ENCODE measurements at places on chromosomes 2 and 18.

DNA sequence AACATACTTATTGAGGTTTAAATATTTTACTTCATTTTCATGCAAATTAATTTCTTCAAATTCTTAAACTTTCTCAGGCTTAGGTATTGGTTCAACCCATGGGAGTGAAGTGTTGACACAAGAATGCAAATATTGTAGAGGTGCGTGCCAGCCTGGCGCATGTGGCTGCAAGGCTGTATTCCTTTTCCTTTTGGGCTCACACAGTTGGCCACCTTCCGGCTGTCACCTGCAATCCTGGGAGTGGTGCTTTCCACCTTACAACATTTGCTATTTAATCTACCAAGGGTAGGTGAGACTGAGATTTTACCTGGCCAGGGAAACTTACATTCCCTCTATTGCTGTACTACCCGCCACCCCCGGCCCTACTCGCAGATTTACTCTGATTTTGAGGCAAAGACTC lies 141.1 kb downstream of the DCC start:
- H3K4me3 ChIP-seq, result no peak overlapping the region
- H3K4me1 ChIP-seq, result no peaks in the 10 kb centered on the region
- H3K27ac ChIP-seq, result no peak overlapping the region
- H3K27me3 ChIP-seq, result peaks cover 4% of the 10 kb centered on the region
- H3K36me3 ChIP-seq, result no peaks in the 10 kb centered on the region

DNA sequence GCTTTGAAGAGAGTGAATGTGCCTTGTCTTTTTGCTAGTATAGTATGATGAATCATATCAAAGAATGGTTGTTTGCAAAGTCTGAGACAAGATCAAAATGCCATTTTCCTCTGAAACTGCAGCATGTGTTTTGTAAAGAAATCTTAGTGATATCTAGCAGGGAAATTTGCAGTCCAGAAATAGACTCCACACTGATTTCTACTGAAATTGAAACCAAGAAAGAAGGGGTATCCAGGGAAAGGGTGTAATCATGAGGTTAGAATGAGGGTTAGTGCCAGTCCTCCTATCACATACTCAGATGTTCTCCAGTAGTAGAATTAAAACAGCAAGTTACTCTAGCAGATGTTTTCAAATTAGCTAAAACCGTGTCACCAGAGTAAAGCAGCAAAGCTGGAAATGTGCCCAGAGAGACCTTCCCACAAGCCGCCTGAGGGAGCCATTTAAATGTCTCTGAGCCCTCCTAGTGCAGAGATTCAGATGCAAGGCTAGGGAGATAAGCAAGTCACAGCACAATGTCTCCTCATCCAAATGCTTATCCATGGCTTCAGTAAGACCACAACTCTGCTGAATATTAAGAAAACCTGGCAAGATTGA lies 4.9 kb downstream of the DLGAP1 start:
- peaks cover 12% of the 10 kb centered on the region for H3K36me3 ChIP-seq
- peaks cover 4% of the 10 kb centered on the region for H3K27me3 ChIP-seq
- no peak for DNase-seq
- peaks cover 6% of the 10 kb centered on the region for H3K4me1 ChIP-seq
- no peak overlapping the region for H3K27ac ChIP-seq
- H3K4me3 ChIP-seq, result no peak overlapping the region

- DNase-seq, result peak; percentile 13
- H3K4me1 ChIP-seq, result no peaks in the 10 kb centered on the region
- no peaks in the 10 kb centered on the region for H3K36me3 ChIP-seq
- H3K4me3 ChIP-seq, result no peak overlapping the region
Observed at GRCh38 chr2:67840460-67841068, 222.2 kb downstream of the C1D start.

DNA sequence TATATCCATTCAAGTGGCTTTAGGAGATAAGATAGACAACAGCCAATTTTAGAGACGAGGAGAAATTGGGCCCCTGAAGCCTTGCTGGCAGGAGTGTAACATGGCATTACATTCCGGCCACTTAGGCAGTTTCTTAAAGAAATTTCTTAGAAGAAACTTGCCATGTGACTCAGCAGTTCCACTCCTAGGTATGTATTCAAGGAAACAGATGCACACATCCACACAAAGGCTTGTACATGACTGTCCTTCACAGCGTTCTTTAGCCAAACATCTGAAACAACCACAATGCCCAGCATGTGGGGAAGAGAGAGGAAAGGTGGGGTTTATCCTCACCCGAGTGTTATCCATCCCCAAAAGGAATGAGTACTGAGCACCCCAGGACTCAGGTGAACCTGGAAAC lies 107.1 kb downstream of the NFATC1 start:
- H3K27ac ChIP-seq, result no peak overlapping the region
- H3K36me3 ChIP-seq, result peaks cover 26% of the 10 kb centered on the region
- no peaks in the 10 kb centered on the region for H3K27me3 ChIP-seq
- DNase-seq, result no peak
- peaks cover 39% of the 10 kb centered on the region for H3K4me1 ChIP-seq

DNA sequence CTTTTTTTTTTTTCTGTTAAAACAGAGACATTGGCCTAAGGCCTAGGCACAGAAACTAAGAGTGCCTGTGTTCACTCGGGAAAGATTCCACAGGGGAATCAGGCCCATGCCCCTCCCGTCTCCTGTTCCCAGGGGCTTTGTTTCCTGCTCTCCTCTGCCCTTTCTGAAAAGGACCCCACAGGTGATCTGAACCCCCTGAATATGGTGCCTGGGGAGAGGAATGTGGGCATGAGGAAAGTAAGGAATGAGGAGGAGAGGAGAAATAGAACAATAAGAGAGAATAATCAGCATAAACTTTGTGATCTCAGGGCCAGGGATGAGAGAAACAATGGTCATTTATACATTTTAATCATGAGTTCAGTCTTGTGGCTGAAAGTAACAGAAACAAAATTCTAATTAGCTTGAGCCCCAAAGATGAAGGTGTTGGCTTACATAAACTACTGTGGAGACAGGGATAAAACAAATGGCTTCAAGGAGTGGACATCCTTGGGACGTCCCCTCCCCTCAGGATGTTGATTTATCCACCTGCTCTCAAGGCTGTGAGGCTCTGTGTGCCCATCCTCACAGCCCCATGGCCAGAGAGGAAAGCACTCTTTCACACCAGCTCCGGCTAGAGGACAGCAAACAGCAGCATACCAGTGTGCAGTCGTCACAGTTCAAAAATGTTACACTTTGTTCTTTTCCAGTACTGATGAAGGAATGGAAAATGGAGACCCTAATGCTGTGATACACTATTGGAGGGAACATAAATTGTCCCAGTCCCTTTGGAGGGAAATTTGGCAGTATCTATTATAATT lies 46.4 kb upstream of the MRPL33 start:
- no peaks in the 10 kb centered on the region for H3K4me1 ChIP-seq
- no peak overlapping the region for H3K27ac ChIP-seq
- no peak overlapping the region for H3K4me3 ChIP-seq
- peaks cover 12% of the 10 kb centered on the region for H3K27me3 ChIP-seq
- no peaks in the 10 kb centered on the region for H3K36me3 ChIP-seq
- DNase-seq, result no peak

DNA sequence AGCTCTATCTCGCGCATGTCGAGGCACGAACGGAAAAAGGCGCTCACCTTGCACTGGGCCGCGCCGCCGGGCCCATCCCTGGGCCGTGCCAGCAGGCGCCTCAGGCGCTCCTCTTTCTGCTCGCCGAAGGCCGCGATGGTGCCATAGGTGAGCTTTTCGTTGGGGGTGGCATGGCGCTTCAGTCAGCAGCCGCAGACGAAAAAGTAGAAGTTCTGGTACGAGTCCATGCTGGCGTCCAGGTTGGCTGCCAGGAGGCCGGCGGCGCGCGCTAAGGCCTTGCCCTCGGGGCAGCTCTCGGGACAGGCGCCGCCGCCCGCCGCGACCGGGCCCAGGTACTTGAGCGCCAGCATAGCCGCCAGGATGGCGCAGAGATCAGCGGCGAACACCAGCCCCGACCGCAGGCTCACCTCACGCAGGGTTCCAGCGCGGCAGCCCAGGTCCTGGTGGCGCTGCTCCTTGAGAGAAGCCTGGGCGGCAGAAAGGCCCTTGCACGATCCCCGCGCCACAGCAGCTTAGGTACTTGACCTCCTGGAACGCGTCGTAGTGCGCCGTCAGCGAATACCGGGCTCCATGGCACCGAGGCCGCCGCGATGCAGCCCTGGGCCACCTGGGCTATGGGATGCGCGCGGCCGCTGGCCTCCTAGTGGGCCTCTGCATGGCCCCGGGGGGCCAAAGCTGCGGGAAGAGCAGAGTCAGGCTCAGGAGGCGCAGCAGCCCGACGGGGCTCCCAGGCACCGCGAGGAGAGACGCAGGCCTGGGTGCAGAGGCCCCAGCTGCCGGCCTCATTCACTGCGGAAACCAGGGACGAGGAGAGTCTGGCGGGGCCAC lies 12.8 kb downstream of the ALPG start:
- no peak overlapping the region for H3K27ac ChIP-seq
- peaks cover 15% of the 10 kb centered on the region for H3K36me3 ChIP-seq
- no peak for DNase-seq
- H3K27me3 ChIP-seq, result peaks cover 86% of the 10 kb centered on the region

DNA sequence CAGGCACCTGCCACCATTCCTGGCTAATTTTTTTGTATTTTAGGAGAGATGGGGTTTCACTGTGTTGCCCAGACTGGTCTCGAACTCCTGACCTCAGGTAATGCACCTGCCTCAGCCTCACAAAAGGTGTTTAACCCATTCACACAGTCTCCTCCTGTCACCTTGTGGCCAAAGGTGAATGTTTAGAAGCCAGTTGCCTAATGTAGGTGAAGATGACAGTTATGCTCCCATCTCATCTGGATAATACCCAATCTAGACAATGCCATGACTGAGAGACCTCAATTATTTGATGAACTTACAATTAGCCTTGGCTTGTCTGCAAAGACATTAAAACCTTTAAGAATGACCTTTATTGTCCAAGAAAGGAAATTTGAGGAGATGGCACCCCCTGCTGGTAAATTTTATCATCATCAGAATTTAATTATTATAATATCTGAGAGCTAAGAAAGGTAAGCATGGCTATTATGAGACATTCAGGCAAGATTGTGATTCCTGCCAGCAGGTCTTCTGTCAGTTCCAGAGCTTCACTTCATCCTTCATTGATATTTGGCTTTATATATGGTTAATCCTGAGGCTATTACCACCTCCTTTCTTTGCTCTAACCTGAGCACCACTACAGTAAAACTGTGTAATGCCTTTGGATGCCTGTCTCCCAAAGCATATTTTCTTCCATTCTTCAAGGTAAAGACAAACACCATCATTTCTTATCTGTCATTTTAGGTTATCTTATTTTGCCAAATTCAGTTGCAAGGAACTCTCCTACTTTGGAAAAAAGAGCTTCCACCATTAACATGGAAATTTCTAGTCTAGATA lies 117.6 kb downstream of the FAM124B start:
- H3K27me3 ChIP-seq, result peaks cover 10% of the 10 kb centered on the region
- no peak overlapping the region for H3K4me3 ChIP-seq
- H3K27ac ChIP-seq, result no peak overlapping the region
- no peaks in the 10 kb centered on the region for H3K36me3 ChIP-seq
- peak; percentile 31 for DNase-seq

GRCh38 chr2:201882353-201883090 lies 76.2 kb downstream of the CDK15 start:
- H3K27me3 ChIP-seq, result peaks cover 73% of the 10 kb centered on the region
- DNase-seq, result peak; percentile 7
- peaks cover 10% of the 10 kb centered on the region for H3K4me1 ChIP-seq
- peak overlapping the region; percentile 14 for H3K27ac ChIP-seq
- no peak overlapping the region for H3K4me3 ChIP-seq
- H3K36me3 ChIP-seq, result no peaks in the 10 kb centered on the region

DNA sequence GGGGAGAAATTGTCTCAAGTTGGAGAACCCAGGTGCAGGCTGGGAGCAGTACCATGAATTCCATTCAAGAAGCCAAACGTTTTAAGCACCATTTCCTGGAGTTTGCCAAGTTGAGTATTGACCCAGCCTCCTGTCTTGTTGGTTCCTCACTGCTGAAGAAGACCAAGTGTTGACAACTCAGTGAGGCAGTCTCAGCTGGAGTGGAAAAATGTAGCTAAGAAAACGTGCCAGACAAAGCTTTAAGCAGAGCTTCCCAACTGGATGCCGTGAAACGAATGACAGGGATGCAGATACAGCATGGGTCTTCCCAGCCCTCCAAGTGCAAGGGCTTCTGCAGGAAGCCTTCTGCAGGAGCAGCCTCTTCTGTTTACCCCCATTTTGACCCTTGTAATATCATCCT lies 778 bp upstream of the INPP1 start:
- no peaks in the 10 kb centered on the region for H3K27me3 ChIP-seq
- H3K4me1 ChIP-seq, result peaks cover 7% of the 10 kb centered on the region
- H3K27ac ChIP-seq, result no peak overlapping the region
- peak overlapping the region; percentile 87 for H3K4me3 ChIP-seq
- no peak for DNase-seq
- no peaks in the 10 kb centered on the region for H3K36me3 ChIP-seq

DNA sequence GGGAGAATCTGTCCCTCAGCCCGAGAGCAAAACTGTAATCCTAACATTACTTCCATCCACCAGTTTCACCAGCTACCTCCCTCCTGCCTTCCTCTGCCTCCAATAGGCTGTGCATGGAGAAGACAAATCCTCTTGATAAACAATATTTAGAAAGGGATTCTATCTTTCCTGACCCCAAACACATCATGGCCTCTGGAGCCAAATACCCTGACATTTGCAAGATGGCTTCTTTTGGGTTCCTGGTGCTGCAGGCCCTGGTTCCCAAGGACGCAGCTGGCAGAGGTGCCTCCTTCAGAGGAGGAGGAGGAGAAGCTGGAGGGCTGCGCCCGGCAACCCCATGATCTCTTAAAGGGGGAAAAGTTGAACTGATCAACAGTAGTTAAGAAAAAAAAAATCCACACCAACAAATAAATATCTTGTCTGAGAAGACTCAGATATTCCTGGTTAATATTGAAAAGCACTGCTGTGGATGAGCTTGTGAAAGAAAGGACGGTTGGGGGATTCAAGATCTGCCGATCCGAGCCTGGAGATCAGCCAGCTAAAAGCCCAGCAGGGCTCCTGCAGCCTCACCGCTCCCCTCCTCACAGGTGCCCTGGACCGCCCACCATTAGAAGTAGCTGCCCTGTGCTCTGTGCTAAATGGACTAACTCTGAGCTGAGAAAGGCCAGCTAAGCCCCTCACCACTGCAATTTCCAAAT lies 116.8 kb downstream of the MSH2 start:
- peaks cover 8% of the 10 kb centered on the region for H3K27me3 ChIP-seq
- H3K4me3 ChIP-seq, result peak overlapping the region; percentile 79
- H3K27ac ChIP-seq, result peak overlapping the region; percentile 67
- no peak for DNase-seq
- no peaks in the 10 kb centered on the region for H3K36me3 ChIP-seq

DNA sequence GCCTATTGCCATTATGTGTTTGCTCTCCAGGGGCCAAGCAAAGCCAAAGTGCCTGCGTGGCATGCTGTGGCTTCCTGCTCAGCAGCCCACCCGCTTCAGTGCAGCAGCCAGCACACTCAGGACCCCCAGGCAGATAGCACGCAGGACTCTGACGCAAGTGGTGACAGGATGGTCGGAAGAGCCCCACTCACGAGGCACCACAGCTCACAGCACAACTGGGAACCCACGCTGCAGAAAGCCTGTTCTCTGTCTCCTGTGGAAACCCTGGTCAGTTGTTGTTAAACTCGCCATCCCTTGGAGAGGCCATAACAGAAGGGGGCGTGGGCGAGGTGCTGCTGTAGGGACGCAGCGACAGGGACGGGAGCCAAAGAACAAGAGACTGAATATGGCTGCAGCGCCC lies 76.4 kb downstream of the HDAC4 start:
- H3K36me3 ChIP-seq, result peaks cover 16% of the 10 kb centered on the region
- H3K4me3 ChIP-seq, result no peak overlapping the region
- peak overlapping the region; percentile 5 for H3K27ac ChIP-seq
- no peak for DNase-seq
